Ascending aorta (tissue), 2 donors: ENCODE measurements at places on chromosomes 7 and 10. TPM values are rescaled to one million over a fixed set of nuclear protein-coding genes. Genes with fewer than 3 reads are reported as not detected.

Gene PRRT4
- 7.6 TPM for total RNA-seq

Gene ZPBP
- total RNA-seq: not detected

Gene HOXA5
- total RNA-seq: 22.0 TPM

Gene SSC4D
- not detected for total RNA-seq

Gene GPR37
- total RNA-seq: not detected

Gene LLCFC1
- not detected for total RNA-seq

Gene OLAH
- total RNA-seq: 3.7 TPM

Gene DDX50
- total RNA-seq: 40.7 TPM

Gene SPDYE11
- total RNA-seq: not detected

- no peaks in the 10 kb centered on the region for H3K36me3 ChIP-seq
- H3K27me3 ChIP-seq: no peaks in the 10 kb centered on the region
- no peak overlapping the region for H3K27ac ChIP-seq
- H3K4me1 ChIP-seq: no peaks in the 10 kb centered on the region
- DNase-seq: no peak
Observed at GRCh38 chr7:24992314-24992713, 12.3 kb upstream of the OSBPL3 start.

- H3K4me1 ChIP-seq: no peaks in the 10 kb centered on the region
- H3K36me3 ChIP-seq: no peaks in the 10 kb centered on the region
- no peak overlapping the region for H3K27ac ChIP-seq
- H3K27me3 ChIP-seq: no peaks in the 10 kb centered on the region
- no peak for DNase-seq
- H3K4me3 ChIP-seq: no peak overlapping the region
Observed at GRCh38 chr7:3790803-3791202, 489.8 kb downstream of the SDK1 start.

DNA sequence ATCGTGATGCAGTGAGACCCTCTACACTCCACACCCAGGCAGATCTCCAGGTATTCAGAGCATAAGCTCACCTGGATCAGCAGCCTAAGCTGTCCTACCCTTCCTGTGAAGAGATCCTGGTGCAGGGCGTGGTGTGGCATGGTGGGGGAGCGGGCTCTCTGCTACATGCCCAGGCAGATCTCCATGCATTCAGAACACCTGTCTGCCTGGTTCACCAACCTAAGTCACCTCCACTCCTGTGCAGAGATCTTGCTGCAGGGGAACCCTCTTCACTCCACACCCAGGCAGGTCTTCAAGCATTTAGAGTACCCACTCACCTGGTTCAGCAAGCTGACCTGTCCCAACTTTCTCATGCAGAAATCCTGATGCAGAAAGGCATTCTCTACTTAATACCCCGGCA lies 394.4 kb upstream of the SEMA3A start:
- no peaks in the 10 kb centered on the region for H3K27me3 ChIP-seq
- DNase-seq: no peak
- no peaks in the 10 kb centered on the region for H3K36me3 ChIP-seq
- H3K4me3 ChIP-seq: no peak overlapping the region
- H3K4me1 ChIP-seq: no peaks in the 10 kb centered on the region

GRCh38 chr7:70846208-70846607 lies 285.7 kb upstream of the GALNT17 start:
- no peaks in the 10 kb centered on the region for H3K36me3 ChIP-seq
- no peaks in the 10 kb centered on the region for H3K4me1 ChIP-seq
- no peak overlapping the region for H3K4me3 ChIP-seq
- no peaks in the 10 kb centered on the region for H3K27me3 ChIP-seq

DNA sequence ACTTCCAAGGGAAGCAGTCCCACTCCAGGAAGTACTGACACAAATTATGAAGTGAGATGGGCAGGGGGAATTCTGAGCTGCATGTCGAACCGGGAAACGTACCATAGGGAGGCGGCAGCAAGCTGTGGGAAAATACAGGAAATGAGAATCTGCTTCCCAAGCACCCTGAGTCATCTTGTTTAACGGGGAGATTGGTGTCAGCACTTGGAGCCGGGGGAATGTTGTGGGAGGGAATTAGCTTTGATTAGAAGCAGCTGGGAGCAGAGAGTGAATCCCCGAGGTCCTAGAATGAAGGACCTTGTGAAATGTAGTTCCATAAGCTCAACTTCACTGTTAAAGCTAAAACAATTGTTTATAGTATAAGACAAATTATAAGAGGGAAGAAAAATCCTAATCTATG lies 141.4 kb upstream of the PRKCQ start:
- no peak overlapping the region for H3K4me3 ChIP-seq
- no peaks in the 10 kb centered on the region for H3K4me1 ChIP-seq
- no peaks in the 10 kb centered on the region for H3K36me3 ChIP-seq

GRCh38 chr7:53542157-53542556 lies 506.7 kb downstream of the POM121L12 start:
- no peaks in the 10 kb centered on the region for H3K4me1 ChIP-seq
- no peaks in the 10 kb centered on the region for H3K27me3 ChIP-seq
- H3K36me3 ChIP-seq: no peaks in the 10 kb centered on the region
- no peak for DNase-seq

- H3K4me3 ChIP-seq: no peak overlapping the region
- H3K27ac ChIP-seq: no peak overlapping the region
- H3K27me3 ChIP-seq: no peaks in the 10 kb centered on the region
- DNase-seq: no peak
- H3K36me3 ChIP-seq: no peaks in the 10 kb centered on the region
- H3K4me1 ChIP-seq: no peaks in the 10 kb centered on the region
Observed at GRCh38 chr10:61024151-61024855, 80.3 kb upstream of the RHOBTB1 start.

- H3K4me3 ChIP-seq: no peak overlapping the region
- no peak for DNase-seq
- H3K27me3 ChIP-seq: no peaks in the 10 kb centered on the region
Observed at GRCh38 chr10:112227331-112227987, 43.9 kb upstream of the GPAM start.

DNA sequence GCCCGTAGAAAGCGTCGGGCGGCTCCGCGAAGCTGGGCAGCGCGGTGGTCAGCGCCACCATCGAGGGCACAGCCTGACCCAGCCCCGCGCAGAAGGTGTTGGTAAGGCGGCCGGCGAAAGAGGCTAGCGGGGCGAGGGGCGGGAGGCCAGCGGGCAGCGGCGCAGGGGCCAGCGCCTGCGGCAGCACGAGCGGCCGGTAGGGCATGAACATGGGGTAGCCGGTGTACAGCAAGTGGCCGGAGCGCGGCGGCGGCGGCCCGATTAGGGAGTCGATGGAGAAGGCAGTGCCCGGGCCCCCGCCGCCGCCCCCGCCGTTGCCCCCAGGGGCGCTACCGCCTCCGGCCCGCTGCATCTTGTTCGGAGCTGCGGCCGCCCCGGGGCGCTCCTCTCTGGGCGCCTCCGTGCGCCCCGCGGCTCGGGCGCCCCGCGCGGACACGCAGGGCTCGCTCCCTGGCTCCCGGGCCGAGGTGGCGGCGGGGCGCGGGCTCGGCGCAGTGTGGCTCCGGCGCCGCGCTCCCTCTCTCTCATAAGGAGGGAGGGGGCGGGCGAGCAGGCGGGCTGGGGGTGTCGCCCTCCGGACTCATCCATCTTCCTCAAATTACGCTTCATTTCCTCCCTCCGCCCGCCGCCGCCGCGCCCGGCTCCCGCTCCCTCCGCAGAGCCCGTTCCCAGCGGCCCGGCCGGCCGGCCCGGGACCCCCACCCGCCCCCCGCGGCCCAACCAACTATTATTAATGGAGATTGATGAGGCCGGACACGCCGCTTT lies at the start of gene GBX1:
TSS of gene GBX1 (minus strand) at position 498 of the 765 bp plus-strand sequence. CDS start at position 352, 146 bp downstream.
- peaks cover 7% of the 10 kb centered on the region for H3K4me1 ChIP-seq
- peak within 1 kb of the TSS; percentile 58 for H3K4me3 ChIP-seq
- no peak within 1 kb of the TSS for H3K27ac ChIP-seq
- peaks cover 13% of the 10 kb centered on the region for H3K27me3 ChIP-seq

DNA sequence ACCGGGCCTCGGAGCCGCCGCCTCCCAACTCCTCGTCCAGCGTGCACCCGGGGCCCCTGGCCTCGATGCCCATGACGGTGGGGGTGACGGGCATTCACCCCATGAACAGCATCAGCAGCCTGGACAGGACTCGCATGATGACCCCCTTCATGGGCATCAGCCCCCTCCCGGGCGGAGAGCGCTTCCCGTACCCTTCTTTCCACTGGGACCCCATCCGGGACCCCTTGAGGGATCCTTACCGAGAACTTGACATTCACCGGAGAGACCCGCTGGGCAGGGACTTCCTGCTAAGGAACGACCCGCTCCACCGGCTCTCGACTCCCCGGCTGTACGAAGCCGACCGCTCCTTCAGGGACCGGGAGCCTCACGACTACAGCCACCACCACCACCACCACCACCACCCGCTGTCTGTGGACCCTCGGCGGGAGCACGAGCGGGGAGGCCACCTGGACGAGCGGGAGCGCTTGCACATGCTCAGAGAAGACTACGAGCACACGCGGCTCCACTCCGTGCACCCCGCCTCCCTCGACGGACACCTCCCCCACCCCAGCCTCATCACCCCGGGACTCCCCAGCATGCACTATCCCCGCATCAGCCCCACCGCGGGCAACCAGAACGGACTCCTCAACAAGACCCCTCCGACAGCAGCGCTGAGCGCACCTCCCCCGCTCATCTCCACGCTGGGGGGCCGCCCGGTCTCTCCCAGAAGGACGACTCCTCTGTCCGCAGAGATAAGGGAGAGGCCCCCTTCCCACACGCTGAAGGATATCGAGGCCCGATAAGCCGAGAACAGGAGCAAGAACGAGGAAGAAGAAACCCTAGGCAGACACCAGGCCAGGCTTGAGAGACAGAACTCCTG lies 341.5 kb upstream of the GALNT17 start:
- no peak overlapping the region for H3K27ac ChIP-seq
- no peaks in the 10 kb centered on the region for H3K4me1 ChIP-seq
- no peak for DNase-seq
- peaks cover 47% of the 10 kb centered on the region for H3K36me3 ChIP-seq

- H3K27ac ChIP-seq: no peak overlapping the region
- no peak for DNase-seq
- H3K4me1 ChIP-seq: no peaks in the 10 kb centered on the region
- H3K36me3 ChIP-seq: peaks cover 9% of the 10 kb centered on the region
Observed at GRCh38 chr10:45491061-45491460, 117.0 kb downstream of the ALOX5 start.

DNA sequence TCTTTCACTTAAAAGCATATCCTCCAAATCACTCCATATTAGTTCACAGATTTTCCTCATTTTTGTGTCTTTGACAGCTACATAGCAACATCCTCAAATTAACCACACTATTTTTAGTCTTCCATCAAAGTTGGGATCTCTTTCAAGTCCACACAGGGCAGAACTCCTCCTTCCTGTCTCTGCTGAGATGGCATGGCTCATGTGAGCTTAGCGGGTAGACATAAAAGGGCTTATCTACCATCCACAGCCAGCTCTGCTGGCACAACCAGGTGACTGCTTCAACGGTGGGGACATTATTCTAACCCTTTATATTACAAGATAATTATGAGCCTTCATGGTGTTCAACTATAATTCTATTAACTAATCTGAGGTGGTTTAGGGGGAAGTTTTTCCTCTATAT lies 35.5 kb downstream of the ICA1 start:
- no peaks in the 10 kb centered on the region for H3K27me3 ChIP-seq
- H3K4me3 ChIP-seq: no peak overlapping the region
- H3K27ac ChIP-seq: no peak overlapping the region
- no peaks in the 10 kb centered on the region for H3K36me3 ChIP-seq
- no peak for DNase-seq

GRCh38 chr10:109947111-109947920 lies 24.0 kb upstream of the XPNPEP1 start:
- no peaks in the 10 kb centered on the region for H3K36me3 ChIP-seq
- no peaks in the 10 kb centered on the region for H3K4me1 ChIP-seq
- DNase-seq: no peak
- H3K4me3 ChIP-seq: no peak overlapping the region
- no peaks in the 10 kb centered on the region for H3K27me3 ChIP-seq

DNA sequence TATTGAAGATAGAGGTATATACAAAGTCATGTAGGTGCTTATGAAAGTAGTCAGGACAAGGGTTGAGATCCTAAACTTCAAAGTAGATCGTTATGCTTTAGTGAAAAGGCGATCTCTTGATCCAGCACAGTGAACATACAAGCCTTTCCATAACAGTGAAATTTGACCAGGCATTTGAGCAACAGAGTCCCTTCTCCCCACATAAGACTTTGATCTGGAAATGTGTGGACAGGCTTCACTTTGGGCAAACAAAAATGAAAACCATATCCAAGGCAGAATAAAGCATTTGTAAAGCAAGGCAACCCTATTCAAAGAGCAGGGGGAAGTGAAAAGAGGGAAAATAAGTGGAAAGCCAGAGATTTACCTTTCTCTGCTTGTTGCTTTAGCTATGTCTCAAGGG lies 311.9 kb upstream of the SORCS1 start:
- H3K27me3 ChIP-seq: no peaks in the 10 kb centered on the region
- H3K36me3 ChIP-seq: no peaks in the 10 kb centered on the region
- no peak for DNase-seq
- H3K4me1 ChIP-seq: no peaks in the 10 kb centered on the region

GRCh38 chr10:3287572-3288445 lies 115.2 kb upstream of the PITRM1 start:
- H3K36me3 ChIP-seq: no peaks in the 10 kb centered on the region
- no peak for DNase-seq
- H3K4me1 ChIP-seq: peaks cover 1% of the 10 kb centered on the region
- H3K27me3 ChIP-seq: no peaks in the 10 kb centered on the region
- no peak overlapping the region for H3K4me3 ChIP-seq

- peak overlapping the region; percentile 37 for H3K4me3 ChIP-seq
- H3K27me3 ChIP-seq: no peaks in the 10 kb centered on the region
- no peak for DNase-seq
- H3K27ac ChIP-seq: peak overlapping the region; percentile 59
- H3K36me3 ChIP-seq: no peaks in the 10 kb centered on the region
- H3K4me1 ChIP-seq: peaks cover 31% of the 10 kb centered on the region
Observed at GRCh38 chr7:91082038-91082437, 182.2 kb upstream of the FZD1 start.

DNA sequence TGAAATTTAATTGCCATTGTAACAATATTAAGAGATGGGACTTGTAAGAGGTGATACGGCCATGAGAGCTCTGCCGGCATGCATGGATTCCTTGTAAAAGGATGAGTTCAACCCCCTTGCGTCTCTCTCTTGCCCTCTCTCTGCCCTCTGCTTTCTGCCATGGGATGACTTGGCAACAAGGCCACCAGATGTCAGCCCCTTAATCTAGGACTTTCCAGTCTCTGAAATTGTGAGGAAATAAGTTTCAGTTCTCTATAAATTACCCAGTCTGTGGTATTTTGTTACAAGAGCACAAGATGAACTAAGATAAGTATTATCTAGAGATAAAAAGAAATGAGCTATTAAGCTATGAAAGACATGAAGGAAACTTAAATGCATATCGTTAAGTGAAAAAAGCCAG lies 145.7 kb upstream of the AHR start:
- no peak for DNase-seq
- H3K36me3 ChIP-seq: no peaks in the 10 kb centered on the region
- H3K27me3 ChIP-seq: no peaks in the 10 kb centered on the region
- no peaks in the 10 kb centered on the region for H3K4me1 ChIP-seq

DNA sequence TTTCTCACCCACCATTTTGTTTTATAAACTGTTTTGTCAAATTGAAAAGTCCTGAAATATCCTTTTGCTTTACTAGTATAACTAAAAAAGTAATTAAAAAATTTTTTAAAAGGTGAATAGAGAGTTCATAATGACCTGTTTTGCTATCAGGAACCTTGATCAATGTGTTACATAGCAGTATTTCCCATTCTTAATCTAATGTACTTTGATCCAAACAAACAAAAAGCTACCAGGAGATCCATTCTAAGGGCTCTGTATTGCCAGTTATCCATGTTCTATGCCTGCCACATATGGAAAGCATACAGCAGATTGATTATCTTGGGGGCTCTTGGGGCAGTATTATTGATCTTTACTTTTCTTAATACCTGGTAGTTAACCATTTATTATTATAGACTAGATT lies 32.1 kb downstream of the ZMYND11 start:
- no peak overlapping the region for H3K4me3 ChIP-seq
- no peaks in the 10 kb centered on the region for H3K36me3 ChIP-seq
- H3K27ac ChIP-seq: no peak overlapping the region
- H3K27me3 ChIP-seq: no peaks in the 10 kb centered on the region
- no peak for DNase-seq
